CD4-positive, alpha-beta memory T cell (primary cell): ENCODE measurements at places on chromosomes 3 and 15. TPM values are rescaled to one million over a fixed set of nuclear protein-coding genes. Genes with fewer than 3 reads are reported as not detected.

GRCh38 chr3:24530471-24530870, 35.8 kb upstream of the THRB start:
- no peak for DNase-seq

DNA sequence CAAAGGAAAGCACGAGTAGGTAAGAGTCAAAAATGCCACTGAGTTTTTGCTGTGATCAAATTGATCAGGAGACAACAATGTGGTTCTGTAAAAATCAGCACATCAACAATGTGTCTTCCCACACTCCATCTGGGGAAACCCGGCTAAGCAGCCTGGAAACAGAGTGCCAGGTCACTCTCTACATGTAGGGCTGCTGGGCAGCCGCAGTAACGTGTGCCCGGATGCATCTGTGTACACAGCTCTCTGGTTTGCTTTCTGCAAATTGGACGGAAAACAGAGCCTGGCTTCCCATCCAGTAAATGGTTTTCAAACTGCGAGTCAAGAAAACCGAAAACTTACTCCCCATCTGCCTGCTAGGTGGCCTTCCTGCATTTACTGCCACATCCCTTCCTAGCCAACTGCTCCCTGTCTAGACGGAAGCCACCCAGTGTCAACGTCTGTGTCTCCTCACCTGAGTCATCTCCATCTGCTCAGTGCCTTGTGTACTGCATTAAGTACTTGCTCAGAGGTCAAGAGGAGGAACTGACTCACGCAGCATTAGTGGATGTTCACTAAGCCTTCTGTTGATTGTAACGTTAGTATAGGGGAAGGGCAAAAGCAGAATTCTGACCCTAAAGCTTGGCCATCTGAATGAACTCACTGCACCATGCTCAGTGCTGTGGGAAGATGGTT, 124.1 kb downstream of the TJP1 start:
- DNase-seq: no peak

DNA sequence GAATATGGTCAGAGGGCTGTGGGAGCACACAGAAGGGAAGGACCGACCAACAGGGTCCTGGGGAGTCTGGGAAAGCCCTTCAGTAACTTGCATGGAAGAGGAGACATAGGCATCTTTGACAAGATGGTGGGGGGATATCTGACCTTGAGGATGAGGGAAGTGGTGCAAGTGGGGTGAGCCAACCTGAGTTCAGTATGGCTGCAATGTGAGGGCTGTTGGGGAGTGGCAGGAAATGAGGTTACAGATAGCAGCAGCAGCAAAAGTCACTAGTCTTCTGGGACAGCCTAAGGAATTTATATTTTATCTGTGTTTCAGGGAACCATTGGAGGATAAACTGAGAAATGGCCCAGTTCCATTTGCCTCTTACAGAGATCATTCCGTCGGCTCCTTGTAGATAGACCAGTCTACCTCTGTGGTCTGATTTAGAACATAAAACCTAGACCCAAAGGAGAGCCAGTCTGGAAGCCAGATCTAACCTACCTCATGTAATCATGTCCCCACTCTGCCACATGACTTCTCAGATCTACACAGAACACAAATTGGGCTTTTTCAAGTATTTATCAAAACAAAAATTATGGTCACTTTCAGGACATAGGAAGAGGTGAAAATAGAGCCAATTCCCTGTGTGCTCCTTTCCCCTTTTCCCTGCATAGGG, 75.6 kb downstream of the ST6GAL1 start:
- peak; percentile 48 for DNase-seq

GRCh38 chr3:16724487-16724886, 119.3 kb upstream of the DAZL start:
- DNase-seq: no peak

DNA sequence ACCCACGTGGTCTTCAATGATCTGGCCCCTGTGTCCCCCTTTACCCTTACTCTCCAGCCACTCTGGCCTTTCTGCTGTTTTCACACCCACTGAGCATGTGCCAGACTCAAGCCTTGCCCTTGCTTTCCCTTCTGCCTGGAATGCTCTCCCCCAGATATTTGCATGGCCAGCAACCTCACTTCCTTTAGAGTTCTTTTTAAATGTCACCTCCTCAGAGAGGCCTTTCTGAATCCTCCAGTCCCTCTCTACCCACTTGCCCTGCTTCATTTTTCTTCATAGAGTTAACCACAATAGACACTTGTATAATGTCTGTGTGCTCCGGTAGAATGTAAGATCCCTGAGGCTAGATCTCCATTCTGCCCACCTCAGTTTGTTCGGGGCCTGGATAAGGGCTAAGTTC, 39.4 kb upstream of the TIPARP start:
- no peak for DNase-seq

DNA sequence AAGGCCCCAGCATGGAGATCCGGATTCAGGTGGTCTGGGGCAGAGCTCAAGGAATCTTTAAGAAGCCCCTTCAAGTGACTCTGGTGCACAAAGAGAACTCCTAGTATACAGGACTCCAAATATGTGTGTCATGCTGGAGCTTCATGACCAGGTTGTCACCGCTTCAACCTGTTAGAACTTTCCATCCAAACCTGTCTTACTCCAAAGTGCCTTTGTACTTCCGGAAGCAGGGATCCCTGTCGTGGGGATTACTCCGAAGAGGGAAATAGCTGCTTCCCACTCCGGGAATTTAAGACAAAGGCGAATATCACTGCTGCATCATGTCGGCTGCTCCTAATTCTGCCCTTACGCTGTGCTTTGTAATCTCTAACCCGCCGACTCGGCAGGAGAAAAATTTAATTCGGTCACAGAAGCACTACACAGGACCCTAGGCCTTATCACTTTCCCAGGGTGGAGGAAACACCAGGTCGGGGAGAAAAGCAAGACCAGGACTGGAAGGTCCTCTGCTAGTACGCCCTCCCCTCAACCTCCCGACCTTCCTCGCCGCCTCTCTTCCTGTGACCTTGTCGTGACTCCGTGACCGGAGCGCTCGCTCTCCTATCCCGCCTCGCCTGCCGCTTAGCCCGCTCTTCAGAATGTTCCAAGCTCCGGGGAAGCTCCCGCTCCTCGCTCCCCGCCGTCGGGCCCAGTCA, 730 bp downstream of the HIGD1A start:
- peak; percentile 52 for DNase-seq

- DNase-seq: no peak
Measured at GRCh38 chr15:89967881-89968280, 33.2 kb upstream of the ZNF710 start.

DNA sequence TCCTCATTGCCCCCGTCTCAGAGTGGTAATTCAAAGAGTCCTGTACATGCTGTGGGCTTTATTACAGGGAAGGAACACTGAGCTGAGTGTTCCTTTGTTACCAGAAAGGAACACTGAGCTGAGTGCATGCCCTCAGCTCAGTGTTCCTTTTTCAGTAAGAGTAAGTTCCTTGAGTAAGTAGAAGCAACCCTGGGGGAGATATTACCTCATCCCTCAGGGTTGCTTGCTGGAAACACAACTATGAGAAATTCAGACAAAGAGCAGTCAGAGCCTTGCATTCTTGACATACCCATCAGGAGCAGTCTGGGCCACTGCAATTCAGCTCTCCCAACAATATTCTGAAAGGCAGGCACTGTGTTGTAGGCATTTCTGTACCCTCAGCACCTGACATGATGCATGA, 17.0 kb downstream of the CHRM5 start:
- no peak for DNase-seq

GRCh38 chr3:35739964-35740527, 100.7 kb downstream of the ARPP21 start:
- DNase-seq: no peak

DNA sequence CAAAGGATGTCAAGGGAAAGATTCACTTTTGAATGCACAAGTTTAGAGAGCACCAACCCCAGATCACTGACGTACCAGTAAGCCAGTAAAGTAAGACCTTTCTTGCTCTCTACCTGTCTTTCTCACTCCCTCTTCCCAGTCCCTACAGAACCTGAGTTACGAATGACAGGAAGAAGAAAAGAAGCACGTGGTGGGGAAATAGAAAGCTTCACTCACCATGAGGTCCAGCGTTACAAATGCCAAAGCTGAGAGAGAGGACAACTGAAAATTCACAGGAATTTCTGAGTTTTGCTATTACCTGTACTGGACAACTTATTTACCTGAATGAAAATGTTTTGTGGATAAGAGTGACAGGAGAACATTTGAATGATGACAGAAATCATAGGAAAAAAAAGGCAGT, 133.2 kb upstream of the GBE1 start:
- no peak for DNase-seq

DNA sequence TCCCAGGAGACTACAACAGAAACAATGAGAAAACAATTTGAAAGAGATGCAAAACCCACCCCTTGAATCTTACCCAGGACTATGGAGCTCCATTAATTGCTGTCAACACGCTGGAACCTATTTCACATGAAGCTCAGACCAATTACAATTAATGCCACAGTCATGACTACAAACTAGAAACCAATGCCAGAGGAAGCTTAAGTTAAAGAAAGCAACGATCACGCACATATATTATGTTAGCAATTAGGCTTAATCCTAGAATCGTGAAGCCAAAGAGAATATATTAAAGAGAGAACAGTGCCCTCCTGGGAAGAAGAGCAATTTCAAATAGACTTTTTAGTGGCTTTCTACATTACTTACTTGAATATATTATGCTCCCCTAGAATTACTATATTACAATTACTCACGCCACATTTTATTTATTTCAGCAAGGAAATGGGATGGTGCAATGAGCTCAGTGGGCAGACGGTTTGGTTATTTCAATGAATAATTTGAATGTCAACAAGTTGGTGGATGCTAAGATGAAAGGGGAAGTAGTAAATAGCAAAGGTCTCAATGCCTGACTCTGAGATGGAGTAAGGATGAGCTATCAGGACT, 125.5 kb downstream of the GREM1 start:
- DNase-seq: no peak

DNA sequence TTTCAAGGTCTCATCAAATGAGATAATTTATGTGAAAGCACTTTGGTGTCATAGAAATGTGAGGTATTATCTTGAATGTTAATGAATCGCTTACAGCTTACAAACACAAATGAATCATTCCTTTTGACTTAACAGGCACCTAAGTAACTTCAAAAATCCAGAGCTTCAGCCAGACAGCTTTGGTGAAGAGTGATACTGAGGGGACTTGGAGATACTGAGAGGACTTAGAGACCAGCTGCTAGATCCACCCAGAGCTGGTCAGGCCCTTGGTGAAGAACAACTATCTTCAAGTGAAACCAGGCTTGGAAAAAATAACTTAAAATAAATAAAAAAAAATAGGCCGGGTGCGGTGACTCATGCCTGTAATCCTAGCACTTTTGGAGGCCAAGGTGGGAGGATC, 16.2 kb upstream of the ZFYVE19 start:
- DNase-seq: no peak

- no peak for DNase-seq
Measured at GRCh38 chr15:101536166-101536874, 46.8 kb upstream of the PCSK6 start.

DNA sequence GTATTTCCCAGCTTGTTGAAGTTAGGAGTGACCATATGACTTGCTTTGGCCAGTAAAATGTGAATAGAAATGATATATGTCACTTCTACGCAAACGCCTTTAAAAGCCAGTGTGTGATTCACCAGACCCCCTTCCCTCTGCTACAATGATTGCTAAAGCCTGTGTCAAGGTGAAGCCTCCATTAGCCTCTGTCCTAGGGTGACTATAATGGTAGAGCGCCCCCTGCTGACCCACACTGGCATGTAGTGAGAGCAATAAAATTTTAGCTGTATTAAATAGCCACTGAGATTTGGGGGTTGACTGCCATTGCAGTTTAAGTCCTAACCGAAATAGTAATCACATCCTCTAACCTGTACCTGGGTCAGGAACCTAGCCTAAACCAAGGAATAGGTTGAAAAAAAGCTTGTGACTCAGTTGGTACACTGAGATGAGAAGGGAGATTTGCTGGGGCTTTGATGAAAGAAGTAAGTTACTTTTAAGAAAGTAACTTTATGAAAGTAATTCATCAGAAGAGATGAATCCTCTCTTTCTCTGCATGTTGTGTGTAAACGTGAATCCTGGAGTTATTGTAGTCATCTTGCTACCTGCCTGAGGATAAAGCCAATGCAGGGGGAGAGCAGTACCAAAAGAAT, 52.6 kb downstream of the GTF2E1 start:
- peak; percentile 75 for DNase-seq

GRCh38 chr3:124701687-124702086, 28.6 kb upstream of the UMPS start:
- no peak for DNase-seq

- no peak for DNase-seq
Measured at GRCh38 chr3:70517124-70517890, 204.9 kb upstream of the MDFIC2 start.

GRCh38 chr15:39969002-39969394, 35.1 kb downstream of the EIF2AK4 start:
- DNase-seq: no peak

- no peak for DNase-seq
Measured at GRCh38 chr3:79015854-79016253, 751.9 kb downstream of the ROBO1 start.

GRCh38 chr15:47974724-47975123, 146.1 kb upstream of the SLC24A5 start:
- DNase-seq: no peak

- DNase-seq: no peak
Measured at GRCh38 chr3:112401617-112402016, 68.7 kb downstream of the CD200 start.

GRCh38 chr3:60758171-60758570, 493.1 kb downstream of the FHIT start:
- DNase-seq: no peak

GRCh38 chr15:70795311-70795665, 31.9 kb upstream of the UACA start:
- DNase-seq: no peak

DNA sequence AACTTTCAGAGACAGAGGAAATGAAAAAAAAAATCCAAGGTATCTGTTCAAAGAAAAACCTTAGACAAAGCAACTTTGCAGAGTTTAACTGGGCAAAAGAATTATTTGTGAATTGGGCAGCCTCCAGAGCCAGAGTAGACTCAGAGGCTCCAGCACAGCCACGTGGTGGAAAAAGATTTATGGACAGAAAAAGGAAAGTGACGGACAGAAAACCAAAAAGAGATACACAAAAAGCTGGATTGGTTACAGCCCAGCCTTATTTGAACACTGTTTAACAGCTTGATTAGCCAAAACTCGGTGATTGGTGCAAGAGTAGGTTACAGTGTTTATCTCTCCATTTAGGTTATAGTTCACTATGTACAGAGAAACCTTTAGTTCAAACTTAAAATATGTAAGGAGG, 23.7 kb upstream of the GPD1L start:
- DNase-seq: no peak

The PROS1 gene
- total RNA-seq: not detected

The FOXL2 gene
- total RNA-seq: not detected

The PLOD2 gene
- total RNA-seq: not detected

The PSTPIP1 gene
- 225 TPM for total RNA-seq

The A4GNT gene
- not detected for total RNA-seq

The CCRL2 gene
- total RNA-seq: 0.58 TPM

The SNX4 gene
- total RNA-seq: 23.0 TPM

The HTR3E gene
- total RNA-seq: not detected
